Caco-2 (cell line): ENCODE measurements at places on chromosomes 5 and 9.

DNA sequence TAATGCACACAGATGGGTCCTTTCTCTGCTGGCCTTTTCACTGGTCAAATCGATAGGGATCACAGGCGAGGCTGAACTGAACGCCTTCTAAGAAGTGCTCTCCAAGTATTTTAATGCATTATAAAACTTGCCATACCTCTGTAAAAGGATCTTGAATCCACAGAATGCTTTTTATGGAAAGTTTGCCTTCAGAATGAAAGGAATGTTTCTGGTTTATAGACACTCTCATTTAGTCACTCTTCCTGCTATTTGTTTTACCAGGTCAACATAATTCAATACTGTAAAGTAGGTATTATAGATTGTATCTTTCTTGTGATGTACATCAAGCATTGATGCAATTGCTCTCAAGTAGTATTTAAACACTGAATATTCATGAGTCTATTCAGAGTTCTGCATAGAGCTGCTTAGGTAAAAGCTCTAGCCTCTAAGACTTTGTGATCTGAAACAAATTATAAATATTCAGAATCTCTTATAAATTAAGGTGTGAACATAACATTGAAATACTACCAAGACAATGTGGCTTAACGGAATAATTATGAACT, 308.4 kb downstream of the ISL1 start:
- DNase-seq: no peak

DNA sequence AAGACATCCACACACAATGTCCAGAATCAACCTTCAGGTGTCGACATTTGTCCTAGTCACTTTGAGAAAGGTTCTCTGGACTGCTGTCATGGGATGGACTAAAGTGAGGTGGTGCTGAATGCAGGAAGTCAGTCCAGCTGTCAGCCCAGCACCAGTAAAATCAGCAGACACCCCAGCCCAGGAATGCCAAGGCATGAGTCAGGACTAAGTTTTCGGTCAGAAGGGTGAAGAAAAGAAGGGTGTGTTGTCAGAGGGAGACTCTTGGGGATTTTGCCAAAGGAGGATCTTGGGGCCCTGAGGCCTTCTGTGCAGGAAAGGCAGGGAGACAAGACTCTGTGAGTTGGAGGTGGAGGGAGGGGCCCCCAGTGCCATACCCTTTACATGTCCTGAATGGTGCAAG, 69.0 kb upstream of the XPA start:
- DNase-seq: no peak

GRCh38 chr5:51027271-51027670, 356.0 kb upstream of the ISL1 start:
- DNase-seq: no peak

DNA sequence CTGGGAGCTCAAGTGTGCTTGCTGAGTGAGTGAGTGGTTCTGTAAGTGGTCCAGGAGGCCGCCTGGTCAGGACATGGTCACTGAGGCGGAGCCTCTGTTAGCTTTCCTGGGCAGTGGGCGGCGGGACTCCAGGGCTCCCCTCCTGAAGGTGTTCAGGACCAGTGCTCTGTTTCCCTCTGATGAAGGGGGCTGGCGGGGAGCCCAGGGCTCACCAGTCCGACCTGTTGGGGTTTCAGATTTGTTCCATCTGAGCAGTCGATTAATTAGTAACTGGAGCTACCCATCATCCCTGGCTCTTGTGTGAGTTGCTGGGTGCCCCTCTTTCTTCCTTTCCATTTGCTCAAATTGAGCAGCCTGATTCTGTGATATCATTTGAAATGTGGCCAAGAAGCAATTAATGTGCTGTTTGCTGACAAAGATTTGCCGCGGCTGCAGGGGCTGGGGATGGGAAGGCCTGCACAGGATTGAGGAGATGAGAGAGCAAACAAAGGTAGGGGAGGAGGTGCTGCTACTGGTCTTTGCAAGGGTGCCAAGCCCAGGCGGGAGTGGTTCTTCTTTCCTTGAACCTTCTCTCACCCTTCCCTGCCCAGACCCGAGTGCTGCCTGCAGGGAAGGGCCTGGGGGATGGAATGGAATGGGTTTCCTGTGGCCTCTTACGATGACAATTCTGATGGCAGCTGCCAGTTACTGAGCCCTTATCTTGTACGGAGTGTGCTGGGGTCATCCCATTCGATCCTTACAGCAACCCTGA, 92.8 kb upstream of the PITX1 start:
- DNase-seq: no peak

- DNase-seq: peak; percentile 50
Observed at GRCh38 chr5:127313847-127314473, 23.4 kb downstream of the MEGF10 start.

DNA sequence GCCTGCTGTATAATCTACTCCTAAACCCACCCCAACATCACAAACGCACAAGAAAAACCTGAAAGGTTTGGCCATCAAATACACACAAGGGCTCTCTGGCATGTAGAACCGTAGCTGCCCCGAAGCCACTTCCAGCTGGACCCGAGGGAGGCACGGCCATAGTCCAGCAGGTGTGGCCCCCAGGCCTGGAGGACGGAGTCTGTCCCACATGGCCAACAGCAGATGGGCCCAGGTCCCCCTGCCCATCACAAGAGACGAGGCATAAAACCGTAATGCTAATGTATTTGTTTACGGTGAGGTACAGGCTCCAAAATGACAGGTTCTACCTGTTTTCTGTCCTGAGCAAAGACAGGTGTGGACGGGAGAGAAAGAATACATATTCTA, 234.2 kb downstream of the SYK start:
- DNase-seq: no peak

DNA sequence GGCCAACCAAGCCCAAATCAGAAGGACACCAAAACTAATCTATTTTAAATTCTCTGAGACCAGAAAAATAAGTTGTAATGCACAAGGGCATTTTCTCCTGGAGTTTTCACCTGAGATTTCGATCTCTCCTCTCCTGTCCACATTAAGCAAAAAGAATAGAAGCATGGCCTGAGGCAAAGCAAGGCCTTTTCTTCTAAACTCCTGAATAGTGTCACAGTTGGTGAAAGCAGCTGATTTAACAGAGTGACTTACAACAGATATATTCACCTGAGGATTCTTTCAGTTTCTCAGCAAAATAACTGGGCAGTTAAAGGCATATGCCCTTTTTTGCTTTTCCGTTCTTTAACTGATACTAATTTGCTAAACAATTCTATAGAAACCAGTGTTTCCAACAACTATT, 547.7 kb downstream of the EFNA5 start:
- DNase-seq: no peak

DNA sequence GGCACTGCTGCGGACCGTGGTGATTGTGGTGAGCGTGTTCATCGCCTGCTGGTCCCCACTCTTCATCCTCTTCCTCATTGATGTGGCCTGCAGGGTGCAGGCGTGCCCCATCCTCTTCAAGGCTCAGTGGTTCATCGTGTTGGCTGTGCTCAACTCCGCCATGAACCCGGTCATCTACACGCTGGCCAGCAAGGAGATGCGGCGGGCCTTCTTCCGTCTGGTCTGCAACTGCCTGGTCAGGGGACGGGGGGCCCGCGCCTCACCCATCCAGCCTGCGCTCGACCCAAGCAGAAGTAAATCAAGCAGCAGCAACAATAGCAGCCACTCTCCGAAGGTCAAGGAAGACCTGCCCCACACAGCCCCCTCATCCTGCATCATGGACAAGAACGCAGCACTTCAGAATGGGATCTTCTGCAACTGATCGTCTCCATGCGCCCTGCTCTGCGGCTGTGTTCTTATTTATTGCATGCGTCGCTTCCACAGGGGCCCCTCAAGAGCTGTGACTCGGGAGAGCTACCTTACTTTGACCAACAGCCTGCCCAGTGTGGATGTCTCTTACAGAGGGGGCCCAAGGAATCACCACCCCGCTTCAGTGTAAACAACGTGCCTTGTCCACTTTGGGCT, 10.8 kb downstream of the S1PR3 start:
- DNase-seq: no peak

DNA sequence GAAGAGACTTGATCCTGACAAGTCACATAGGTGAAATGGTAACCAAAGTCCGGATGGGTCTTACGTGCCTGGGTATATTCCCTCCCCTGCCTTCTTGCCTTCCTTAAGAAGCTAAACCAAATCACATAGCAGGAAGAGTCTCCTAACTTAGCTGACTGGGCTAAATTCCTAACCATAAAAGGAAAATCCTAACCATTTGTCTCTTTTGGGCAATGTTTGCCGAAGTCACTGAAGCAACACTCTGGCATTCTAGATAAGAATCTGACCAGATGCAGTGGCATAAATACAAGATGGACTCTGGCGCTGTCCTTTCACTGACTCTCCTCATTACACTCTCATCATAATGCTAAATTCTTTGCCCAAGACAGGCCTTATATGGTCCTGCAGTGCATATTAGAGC, 625.5 kb upstream of the RORB start:
- DNase-seq: no peak

- no peak for DNase-seq
Observed at GRCh38 chr5:113694576-113694975, 181.1 kb downstream of the YTHDC2 start.

GRCh38 chr5:88860501-88860900, 22.5 kb downstream of the MEF2C start:
- DNase-seq: no peak

- DNase-seq: no peak
Observed at GRCh38 chr5:132751444-132751843, 4.2 kb downstream of the CCNI2 start.

DNA sequence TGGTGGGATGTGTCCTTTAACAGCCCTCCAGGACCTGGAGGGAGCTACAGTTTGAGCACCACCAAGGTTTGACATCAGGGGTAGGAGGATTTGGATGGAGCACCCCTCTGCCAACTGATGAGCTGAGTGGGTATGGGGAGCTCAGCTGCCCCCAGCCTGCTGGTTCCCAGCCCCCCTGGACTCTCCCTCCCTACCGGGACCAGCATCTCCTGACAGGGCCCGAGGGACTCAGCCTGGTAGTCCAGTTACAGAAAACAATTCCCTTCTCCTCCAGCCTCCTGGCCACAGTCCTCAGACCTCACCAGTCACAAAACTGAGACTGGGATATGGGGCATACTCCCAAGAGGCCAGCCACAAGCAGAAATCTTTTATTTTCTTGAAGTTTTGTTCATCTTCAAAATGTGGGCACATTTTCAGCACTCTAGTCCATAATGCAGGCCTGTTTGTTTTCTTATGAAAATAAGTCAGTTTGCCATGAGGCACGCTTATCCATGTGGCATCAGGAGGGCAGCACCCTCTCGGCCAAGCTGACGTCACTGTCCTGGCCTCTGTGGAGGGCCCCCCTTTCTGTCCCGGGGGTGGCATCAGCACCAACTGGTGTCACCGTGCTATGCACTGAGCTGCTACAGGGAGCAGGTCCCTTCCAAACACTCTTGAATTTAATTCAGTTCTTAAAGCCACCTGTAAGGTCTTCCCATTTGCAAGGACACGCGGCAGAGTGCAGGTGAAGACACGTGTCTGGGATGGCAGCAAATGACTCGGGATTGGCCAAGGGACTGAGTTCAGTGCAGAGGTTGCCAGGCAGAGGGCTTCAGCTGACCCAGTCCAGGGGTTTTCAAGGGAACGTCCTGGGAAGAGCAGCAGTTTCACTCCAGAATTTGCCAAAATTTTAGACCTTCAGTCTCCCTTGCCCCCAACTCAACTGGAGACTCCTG, 187.6 kb downstream of the GADD45G start:
- DNase-seq: no peak

GRCh38 chr5:133117912-133118445, 66.2 kb downstream of the HSPA4 start:
- DNase-seq: no peak

GRCh38 chr5:172063463-172064235, 57.2 kb upstream of the FBXW11 start:
- no peak for DNase-seq

- DNase-seq: no peak
Observed at GRCh38 chr9:120668399-120668798, 45.9 kb downstream of the MEGF9 start.

- DNase-seq: no peak
Observed at GRCh38 chr5:116378777-116379121, 195.9 kb downstream of the SEMA6A start.

DNA sequence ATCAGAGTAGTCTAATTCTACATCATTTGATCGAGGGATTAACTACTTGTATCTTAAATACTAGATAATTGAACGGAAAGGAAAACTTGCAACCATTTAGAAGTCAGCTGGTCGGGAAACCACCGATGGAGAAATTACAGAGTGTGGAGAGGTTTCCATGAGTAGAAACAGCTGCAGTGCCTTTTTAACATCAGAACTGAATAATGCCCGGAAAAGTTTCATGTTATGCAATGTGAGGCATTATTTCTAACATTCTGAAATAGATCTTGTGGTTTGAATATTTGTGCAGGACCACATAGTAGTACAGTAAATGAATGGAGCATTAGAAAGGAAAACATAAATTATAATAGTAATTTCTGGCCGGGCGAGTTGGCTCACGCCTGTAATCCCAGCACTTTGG, 88.1 kb upstream of the RNF180 start:
- DNase-seq: no peak

- DNase-seq: no peak
Observed at GRCh38 chr9:130638284-130639123, 25.9 kb upstream of the PRDM12 start.

- no peak for DNase-seq
Observed at GRCh38 chr5:57696825-57697570, 214.4 kb upstream of the ACTBL2 start.

- no peak for DNase-seq
Observed at GRCh38 chr9:125843646-125844045, 96.5 kb downstream of the PBX3 start.

DNA sequence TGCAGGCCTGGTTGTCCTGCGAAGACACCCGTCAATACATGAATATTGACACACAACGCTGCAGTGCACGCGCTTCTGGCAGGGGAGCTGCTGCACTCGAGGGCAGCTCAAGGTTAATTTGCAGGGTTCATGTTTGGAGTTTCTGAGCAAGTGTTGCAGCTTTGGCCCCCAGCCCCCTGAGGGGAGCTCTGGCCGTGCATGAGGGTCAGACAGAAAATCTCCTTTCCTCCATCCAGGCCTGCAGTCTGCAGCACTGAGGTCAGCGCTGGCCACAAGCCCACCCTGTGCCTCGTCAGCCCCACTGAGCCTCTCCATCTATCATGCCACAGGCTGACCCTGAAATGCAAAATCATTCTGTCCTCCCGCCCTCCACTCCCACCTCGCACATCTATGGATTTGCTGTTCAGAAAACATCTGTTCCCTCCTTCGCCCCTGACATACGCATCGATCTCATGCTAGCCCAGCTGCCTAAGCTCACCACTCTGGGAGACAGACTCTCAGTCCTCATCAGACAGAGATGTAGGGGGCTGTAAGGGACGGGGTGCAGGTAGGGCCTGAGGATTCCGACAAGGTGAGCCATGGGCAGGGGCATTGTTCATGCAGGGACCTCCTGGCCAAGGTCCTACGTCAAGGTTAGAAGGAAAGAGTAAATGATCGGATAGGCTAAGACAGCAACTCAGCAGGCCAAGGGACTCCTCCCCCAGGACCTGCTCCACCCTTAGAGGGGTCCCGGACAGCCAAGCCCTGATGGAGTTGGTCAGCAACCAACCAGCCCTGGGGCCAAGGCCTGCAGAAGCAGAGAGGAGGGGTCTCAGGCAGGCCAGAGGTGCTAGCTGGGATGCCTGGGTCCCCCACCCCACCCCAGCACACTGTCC, 125.1 kb downstream of the KCNIP1 start:
- DNase-seq: no peak

- no peak for DNase-seq
Observed at GRCh38 chr9:36530224-36530623, 42.5 kb upstream of the MELK start.
